C1 segment of cervical spinal cord (tissue), 14 donors: ENCODE measurements at places on chromosomes 11 and 22.
A peak's percentile ranks its signal among the peaks of the same experiment; 100 is the strongest.

GRCh38 chr11:112655371-112655770, 305.8 kb upstream of the NCAM1 start:
- DNase-seq: no peak

GRCh38 chr11:69156673-69157155, 979 bp downstream of the SMIM38 start:
- peak; percentile 39 for DNase-seq

- no peak for DNase-seq
Observed at GRCh38 chr11:72581067-72581466, 93.2 kb downstream of the PDE2A start.

GRCh38 chr22:19147195-19147780, 2.8 kb downstream of the GSC2 start:
- DNase-seq: no peak

- no peak for DNase-seq
Observed at GRCh38 chr11:101390539-101390938, 193.3 kb downstream of the TRPC6 start.

GRCh38 chr22:20899827-20900423, 17.3 kb upstream of the CRKL start:
- no peak for DNase-seq

GRCh38 chr11:30710221-30710620, 124.1 kb upstream of the MPPED2 start:
- DNase-seq: no peak

- peak; percentile 7 for DNase-seq
Observed at GRCh38 chr11:36088266-36088972, 144.6 kb downstream of the LDLRAD3 start.

DNA sequence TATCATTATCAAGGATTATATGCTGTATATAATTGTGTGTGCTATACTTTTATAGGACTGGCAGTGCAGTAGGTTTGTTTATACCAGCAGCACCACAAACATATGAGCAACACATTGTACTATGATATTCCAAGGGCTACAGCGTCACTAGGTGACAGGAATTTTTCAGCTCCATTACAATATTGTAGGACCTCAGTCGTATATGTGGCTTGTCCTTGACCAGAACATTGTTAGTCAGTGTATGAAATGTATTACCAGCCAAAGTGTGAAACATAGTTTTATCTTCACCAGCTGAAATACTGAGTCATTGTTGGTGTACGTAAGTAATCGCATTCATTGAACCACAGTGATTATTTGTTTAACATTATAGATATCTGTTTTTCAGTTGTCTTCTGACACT, 20.4 kb downstream of the JHY start:
- no peak for DNase-seq

GRCh38 chr11:130515829-130516553, 67.5 kb downstream of the ADAMTS15 start:
- no peak for DNase-seq

- DNase-seq: no peak
Observed at GRCh38 chr22:42934338-42934737, 77.3 kb upstream of the ARFGAP3 start.

GRCh38 chr11:18714443-18714780, 11.6 kb downstream of the IGSF22 start:
- no peak for DNase-seq

DNA sequence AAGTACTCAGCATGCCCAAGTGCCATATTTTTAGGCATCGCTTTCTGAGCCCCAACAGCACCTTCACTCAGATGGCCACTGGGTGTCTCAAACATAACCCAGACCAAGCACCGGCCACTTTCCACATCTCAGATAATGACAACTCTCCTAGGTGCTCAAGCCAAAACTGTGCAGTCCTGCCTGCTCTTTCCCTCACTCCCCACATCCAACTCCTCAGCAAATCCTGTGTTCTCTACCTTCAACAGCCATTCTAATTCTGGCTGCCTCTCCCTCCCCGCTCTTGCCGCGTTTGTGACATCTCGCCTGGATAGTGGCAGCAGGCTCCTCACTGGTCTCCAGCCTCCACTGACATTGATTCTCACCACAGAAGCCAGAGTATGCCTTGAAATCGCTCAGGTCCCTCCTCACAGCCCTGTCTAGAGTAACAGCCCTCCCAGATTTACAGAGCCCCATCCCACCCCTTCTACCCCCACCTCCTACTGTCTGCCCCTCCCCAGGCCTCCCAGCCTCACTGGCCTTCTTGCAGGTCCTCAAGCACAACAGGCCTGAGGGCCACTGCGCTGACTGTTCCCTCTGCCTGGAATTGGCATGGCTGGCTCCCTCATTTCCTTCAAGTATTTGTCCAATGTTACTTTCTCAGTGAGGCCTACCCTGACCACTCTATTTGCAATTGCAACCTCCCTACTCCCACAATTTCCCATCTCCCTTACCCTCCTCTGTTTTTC, 1.3 kb upstream of the PHETA2 start:
- no peak for DNase-seq

DNA sequence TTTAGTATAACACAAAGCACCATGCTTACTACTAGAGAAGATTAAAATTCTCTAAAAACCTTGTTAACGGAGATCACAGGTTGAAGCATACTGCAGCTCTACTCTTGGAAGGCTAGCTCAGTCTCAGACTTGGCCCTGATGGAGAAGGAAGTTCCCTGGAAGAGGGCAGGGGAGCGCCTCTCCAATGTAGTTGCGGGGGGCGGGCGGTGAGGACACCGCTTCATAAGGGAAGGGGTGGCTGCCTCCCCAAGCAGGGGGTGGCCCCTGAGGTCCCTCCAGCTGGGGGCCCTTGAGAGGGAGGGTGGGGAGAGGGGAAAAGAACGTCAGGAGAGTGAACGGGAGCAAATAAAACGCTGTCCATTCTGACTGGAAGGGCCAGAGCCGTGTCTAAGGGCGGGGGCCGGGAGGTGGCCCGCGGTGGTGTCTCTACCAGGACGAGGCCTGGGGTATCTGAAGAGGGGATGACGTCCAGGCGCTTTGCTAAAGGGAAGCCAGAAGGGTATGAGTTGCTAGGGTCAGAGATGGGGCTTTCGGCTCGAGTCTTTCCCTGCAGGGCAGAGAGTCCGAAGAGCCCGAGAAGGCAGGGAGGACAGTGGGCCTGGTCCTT, 553 bp upstream of the USP47 start:
- DNase-seq: no peak

DNA sequence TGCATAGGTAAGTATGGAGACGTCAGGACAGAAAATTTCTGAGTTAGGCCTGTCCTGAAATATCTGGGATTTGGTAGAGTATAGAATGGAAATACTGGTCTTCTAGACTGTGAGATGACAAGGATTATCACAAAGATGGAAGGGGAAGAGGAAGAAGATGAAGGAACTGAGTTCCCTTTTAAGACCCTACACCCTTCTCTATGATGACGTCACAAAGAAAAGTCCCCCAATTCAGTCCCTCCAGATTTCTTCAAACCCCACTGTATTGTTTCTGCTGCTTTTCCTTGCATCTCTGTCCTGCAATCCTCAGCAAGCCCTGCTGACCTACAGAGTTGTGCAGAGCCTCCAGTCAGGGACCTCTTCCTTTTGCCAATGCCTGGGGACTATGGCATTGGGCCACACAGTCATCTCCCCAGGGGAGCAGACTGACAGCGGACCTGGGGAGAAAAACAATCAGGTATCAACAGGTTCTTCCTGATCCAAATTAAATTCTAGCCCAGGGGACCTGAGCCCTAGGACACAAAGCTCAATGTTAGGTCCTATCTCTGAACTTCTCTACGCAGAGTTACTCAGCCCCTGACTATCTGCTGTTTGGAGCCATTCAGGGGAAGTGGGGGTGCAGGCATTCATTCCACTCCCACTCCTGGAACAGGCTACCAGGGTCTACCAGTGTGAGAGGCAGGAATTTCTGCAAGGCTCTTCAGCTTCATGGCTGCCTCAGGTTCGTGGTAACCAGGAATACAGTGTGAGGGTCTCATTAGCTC, 49.2 kb upstream of the POU2AF1 start:
- no peak for DNase-seq

DNA sequence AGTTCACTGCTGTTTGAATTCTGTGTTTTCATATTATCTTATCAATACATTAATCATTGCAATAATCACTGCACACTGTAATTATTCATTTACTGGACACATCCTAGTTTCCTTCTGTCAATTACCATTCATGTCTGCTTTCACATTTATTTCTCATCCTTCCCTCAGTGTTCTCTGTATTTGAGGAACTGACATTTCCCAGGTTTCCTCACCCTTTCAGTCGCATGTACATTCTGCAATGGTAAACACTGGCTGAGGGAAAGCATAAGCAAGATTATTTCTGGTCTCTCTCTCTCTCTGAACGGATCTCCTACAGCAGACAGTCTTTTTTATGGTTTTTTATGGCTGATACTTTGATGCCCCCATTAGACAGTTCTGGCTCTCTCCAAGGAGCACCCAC, 4.2 kb upstream of the HBD start:
- no peak for DNase-seq

DNA sequence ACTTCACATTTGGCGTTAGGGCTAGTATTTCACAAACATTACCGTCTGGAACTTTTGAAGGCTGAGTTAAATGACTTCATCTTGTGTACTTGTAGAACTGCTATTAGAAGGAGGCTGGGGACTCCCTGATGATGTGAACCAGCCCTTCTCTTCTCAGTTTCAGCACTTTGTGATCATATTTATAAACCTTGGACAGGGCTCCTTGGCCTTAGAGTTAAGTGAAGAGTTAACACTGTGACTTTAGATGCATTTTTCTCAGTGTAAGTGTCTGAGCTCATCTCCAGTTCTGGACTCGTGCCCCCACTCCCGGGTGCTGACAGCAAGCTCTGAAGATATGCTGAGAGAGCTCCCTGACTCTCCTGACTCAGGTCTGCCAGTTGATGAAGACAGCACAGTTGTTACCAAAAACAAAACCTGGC, 8.4 kb downstream of the MIAT start:
- DNase-seq: no peak

GRCh38 chr11:116958246-116958645, 120.8 kb upstream of the APOA1 start:
- no peak for DNase-seq

GRCh38 chr11:1297576-1298473, 11.6 kb downstream of the TOLLIP start:
- DNase-seq: no peak

DNA sequence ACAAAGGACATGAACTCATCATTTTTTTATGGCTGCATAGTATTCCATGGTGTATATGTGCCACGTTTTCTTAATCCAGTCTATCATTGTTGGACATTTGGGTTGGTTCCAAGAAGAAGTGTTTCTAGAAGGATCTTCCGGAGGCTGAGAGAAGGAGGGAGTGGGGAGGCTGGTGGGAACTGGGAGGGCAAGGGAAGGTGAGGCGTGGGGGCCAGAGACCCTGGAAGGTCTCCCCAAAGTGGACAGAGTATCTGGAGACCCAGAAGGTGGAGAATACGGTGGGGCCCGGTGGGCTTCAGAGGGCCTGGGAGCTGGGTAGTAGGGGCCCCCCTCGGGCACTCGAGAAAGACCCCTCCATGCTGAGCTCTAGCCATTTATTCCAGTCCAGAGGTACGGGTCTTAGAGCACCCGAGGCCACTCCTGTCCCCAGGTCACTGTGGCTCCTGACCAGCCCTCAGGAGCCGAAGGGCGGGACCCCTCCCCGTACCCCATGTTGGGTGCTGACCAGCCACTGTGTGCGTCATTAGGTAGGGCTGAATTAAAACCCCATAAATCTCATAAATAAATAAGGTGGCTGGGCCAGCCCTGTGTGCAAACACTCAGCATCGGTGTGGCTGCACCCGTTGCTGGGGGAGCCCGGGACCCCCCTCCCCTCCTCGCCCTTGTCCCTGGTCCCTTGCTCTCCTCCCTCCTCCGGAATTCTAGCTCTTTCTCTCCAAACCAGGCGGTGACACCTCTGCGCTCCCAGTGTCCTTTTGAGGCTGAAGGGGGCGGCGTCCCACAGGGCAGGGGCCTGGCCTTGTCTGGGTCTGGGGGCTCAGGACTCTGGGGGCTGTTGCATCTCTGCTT, 38.8 kb upstream of the MUC5AC start:
- no peak for DNase-seq

DNA sequence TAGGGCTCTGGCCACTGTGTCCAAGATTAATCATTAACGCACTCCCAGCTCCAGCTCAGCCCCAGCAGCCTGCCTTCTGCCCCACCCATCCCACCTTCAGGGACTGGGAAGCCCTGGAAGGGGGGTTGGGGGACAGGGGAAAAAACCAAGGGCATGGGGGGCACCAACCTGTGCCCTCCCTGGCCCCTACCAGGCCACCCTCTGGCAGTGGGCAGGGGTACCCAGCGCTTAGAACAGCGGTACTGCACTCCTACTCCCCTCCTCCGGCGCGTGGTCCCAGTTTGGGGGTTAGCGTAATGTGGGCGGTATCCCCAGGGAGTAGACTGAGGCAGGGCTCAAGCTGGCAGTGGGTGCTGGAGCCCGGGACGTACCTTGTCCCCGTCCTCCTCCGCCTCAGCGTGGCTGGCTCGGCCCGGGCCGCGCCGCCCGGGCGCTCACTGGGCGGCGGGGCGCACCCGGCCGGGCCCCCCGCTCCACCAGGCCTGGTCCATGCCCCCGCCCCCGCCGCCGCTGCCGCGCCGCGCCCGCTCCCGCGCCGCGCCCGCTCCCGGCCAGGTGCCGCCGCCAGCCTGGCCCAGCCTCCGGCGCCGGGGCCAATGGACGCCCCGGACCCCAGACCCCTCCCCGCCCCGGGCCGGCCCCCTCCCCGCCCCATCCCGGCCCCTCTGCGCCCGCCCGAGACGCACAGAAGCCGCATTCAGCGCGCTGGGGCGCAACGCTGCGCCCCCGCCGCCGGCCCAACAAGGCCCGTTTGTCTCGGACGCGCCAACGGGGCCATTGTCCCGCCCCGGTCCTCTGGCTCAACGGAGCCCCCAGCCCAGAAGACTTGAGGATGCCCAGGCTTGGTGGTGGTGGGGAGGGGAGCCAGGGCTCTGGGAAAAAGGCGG, at the start of gene GAL3ST1:
Gene GAL3ST1 (minus strand): TSS at position 571 of the 887 bp plus-strand sequence. CDS start 17,273 bp downstream, outside the sequence.
- peak; percentile 62 for DNase-seq

- DNase-seq: no peak
Observed at GRCh38 chr11:101775033-101775432, 139.8 kb upstream of the CEP126 start.

- DNase-seq: no peak
Observed at GRCh38 chr11:134196756-134197155, 27.0 kb downstream of the NCAPD3 start.

DNA sequence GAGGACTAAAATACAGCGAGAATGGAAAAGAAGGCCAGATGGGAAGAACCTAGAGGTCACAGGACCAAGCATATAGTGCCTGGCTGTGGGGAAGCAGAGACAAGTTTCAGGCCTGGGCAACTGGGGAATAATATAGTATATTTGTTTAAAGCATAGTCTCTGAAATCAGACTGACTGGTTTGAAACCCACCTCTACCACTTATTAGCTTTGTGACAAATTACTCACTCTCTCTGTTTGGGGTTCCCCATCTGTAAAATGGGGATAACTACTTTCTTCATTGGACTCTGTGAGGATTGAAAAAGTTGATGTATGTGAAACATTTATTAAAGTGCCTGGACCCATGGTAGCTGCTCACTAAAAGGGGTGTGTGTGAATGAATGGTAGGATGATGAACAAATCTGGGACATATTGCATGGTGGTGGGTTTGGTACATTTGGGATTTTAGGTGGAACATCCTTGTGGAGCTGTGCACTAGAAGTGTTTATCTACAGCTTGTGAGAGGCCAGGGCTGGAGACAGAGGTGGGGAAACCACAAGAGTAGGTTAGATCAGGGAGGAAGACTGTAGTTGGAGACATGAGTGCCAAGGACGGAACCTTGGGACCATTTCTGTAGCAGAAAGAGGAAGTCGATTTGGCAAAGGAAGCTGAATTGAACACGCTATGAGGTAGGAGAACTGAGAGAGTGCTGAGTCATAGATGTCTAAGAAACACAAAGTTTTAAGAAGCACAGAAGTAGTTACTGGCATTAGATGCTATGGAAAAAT, 52.6 kb downstream of the SWAP70 start:
- DNase-seq: no peak

- peak; percentile 91 for DNase-seq
Observed at GRCh38 chr22:27642104-27642800, 159.3 kb downstream of the MN1 start.
